ENCODE measurements at places on chromosomes 2 and 18.

- no peak for DNase-seq
These were observed 65.1 kb upstream of the COL3A1 start for GRCh38 chr2:188909036-188909435.

GRCh38 chr2:34844629-34845028 is 1245.5 kb upstream of the FAM98A start:
- no peak for DNase-seq

DNA sequence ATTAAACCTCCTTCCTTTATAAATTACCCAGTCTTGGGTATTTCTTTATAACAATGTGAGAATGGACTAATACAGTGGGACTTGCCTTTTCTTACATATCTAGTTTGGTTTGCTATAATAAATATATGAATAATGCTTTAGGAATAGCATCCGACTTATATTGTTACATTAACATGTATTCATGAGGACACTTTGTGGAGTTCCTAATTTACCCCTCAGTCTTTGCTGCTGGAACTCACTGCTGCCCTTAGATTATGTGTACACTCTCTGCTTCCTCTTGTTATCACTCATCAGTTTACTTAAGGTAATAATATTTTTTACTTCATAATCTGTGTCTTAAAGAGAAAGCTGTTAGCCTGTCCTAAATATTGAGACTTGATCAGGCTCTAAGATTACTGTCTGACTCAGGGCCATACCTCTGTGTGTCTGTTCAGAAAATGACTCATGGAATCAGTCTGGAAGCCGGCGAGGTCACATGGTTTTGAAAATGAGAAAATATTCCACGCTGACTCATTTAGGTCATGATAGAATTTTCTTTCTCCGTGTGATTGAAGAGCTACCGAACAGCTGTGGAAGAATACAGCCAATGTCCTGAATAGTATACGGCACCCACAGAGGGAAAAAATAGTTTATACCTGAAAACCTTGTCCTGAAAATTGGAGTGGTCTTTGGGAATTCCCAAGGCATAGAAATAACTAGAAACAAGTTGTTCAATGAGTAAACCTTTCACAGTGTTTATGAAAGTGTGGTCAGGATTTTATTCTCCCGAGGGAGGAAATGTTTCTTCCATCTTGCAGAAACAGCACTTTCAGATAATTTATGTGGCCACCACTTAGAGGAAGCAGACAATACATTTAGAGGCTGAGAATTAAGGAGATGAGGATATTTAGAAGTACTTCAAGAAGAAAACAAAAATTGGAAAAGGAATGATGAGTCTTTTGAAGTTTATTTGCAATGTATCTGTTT is 156.4 kb downstream of the DSEL start:
- DNase-seq, result peak; percentile 59

DNA sequence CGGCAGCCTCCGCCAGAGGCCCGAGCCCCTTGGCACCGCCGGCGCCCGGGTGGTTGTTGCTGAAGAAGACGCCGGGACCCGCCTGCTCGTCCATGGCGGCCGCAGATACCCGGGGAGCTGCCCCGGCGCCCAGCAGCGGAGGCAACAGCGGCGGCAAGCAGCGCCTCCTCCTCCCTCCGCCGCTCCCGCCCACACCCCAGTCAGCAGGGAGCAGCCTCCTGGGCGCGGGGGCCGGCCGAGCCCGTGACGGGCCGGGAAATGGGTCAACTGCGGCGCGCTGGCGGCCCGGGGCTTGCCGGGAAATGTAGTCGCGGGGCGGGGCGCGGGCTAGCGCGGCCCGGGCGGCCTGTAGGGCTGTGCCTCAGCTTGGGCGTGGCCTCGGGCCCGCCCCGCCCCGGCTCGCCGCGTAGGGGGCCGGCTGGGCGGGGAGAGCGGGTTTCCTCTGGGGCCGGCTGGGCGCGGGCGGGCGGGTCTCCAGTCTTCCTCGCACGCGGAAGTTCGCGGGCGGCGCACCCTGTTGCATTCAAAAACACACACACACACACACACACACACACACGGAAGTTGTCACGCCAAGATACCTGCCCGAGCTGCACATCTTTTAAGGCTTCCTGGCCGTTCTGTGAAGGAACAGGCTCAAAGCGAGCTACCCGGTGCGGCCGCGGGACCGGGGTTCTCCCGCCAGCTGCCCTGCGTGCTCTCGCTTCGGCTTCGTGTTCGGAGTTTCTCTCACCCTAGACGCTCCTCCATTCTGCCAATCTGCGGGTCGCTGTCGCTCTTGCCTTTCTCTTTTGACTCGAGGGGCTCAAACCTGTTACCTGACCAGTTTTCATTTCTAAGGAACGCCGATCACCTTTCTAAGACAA is at the start of gene STRN:
Gene STRN (minus strand): TSS at position 167 of the 866 bp plus-strand sequence. CDS start 73 bp downstream, at position 94.
- peak; percentile 98 for DNase-seq

- DNase-seq, result no peak
These were observed 16.2 kb upstream of the PDE11A start for GRCh38 chr2:178088774-178089270.
